ENCODE measurements at places on chromosomes 6 and 20.

DNA sequence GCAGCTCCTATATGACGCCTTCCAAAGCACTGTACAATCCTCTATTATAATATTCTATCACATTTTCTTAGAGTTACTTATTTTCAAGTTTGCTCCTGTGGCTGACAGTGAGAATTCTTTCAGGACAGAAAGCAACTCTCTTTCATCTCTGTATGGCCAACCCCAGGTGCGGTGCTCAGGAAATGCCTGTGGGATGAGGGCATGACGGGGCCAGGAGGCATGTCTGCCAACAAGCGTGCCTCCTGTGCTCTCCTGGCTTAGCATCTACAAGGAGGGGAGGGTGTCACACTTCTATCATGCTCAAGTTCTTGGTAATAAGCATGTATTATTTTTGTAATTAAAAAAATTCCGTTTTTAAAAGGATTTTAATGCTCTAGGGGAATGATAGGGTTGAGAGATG, 11.4 kb downstream of the MRPL14 start:
- DNase-seq: no peak

DNA sequence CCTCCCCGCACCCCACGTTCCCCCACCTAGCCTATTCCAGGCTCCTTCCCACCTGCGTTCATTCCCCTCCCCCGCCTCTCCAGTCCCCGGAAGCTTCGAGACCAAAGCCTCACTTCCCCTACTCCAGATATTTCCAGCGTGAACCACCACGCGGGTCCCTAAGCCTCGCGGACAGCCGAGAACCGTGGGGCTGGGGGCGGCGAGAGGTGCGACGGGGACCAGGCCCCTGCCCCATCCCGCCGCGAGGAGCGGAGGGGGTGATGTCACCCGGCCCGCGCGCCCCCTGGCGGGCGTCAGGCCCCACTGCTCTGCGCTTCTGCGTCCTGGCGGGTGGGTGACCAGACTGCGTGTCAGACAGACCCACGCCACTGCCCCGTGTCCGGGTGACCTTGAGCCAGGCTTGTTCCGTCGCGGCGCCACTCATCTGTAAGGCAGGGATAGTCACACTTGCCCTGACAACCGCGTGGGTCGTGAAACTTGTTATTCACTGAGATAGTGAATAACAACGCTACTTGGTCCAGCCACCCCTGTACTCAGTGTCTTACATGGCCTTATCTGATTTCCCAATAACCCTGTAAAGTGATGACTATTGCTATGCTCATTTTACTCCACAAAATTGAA, 9.0 kb upstream of the HSP90AB1 start:
- DNase-seq: peak; percentile 71

- no peak for DNase-seq
Measured at GRCh38 chr6:72955666-72956065, 269.6 kb downstream of the KHDC1L start.

GRCh38 chr6:128347123-128347522, 173.3 kb downstream of the PTPRK start:
- DNase-seq: no peak

GRCh38 chr6:33312361-33313104, 1.3 kb downstream of the TAPBP start:
- peak; percentile 94 for DNase-seq

DNA sequence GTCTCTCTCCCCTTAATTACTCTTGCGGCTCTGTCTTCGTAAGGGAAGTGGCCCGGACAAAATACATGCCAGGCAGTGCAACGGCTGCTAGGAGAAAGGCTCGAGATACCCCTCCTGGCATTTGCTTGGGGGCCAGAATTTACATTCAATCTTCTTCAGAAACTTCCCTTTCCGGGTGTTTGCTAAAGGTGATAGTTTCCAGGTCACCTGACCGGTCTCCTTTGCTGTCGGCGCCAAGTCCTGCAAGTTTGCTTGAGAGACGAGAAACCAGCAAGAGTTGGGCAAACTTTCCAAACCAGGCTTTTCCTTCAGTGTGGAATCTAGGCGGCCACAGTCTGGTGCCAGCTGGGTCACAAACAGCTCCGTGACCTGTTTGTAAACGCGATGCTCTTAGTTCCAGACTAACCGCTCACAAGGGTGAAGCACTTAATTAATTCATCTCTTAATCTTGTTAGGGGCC, 563 bp upstream of the SRSF3 start:
- DNase-seq: peak; percentile 8

DNA sequence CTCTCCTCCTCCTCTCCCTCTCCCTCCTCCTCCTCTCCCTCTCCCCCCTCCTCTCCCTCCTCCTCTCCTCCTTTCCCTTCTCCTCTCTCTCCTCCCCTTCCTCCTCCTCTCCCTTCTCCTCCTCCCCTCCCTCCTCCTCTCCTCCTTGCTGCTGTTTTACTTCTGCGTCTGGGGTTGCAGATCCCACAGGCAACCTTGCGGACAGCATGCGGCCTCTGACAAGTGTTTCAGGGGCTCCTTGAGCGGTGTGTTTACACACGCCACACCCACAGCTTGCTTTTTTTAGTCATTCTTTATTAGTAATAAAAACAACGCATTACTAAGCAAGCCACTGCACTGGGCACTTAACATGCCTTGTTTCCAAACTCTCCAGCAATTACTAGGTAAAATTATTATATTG, 81.9 kb downstream of the TFAP2C start:
- no peak for DNase-seq

DNA sequence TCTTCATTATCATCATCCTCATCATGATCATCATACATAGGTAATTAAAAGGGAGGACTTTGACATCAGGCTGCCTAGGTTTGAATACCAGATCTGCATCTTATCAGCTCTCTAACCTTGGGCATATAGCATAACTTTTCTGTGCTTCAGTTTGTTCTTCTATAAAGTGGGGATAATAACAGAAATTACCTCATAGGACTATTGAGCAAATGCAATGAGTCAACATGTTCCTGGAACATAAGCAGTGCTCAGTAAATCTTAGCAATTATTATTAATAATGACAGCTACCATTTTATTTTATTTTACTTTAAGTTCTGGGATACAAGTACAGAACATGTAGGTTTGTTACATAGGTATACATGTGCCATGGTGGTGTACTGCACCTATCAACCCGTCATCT, 7.2 kb downstream of the C20orf202 start:
- DNase-seq: no peak

- DNase-seq: no peak
Measured at GRCh38 chr6:69624944-69625343, 171.9 kb downstream of the LMBRD1 start.

DNA sequence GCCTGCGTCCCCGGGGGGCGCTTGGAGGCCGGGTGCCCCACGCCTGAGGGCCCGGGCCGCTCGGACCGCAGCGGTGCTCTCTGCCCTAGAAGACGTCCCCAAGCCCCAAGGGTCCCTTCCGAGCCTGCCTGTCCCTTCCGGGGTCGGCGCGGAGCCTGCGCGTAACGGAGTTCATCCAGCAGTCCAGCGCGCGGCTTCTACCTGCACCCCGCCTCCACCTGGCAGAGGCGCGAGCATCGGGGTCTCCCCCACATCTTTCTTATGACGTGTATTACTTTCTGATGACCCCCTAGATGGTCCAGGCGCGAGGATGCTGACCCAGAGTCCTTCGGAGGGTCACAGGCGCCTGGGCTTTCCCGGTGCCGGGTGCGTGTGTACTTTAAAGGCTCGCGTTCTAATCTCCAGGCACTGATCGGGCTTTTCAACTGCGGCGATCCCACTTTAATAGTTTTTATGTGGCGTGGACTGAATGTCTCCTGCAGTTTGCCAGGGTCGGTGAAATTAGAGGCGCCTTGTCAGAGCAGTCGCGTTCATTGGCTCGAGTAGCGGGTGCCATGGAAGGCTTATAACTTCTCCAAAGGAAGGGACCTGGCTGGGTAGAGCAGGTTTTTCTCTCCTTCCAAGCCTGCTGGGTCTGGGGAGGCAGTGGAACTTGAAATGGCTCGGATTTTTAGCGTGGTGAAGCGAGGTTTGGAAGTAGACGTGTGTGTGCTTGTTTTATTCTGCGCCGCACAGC, 912 bp downstream of the EYA4 start:
- DNase-seq: no peak

GRCh38 chr6:142218446-142218845, 71.4 kb downstream of the VTA1 start:
- no peak for DNase-seq

GRCh38 chr6:164660781-164661180, 648.6 kb downstream of the C6orf118 start:
- DNase-seq: no peak

- DNase-seq: no peak
Measured at GRCh38 chr20:59176812-59177211, 13.2 kb downstream of the ZNF831 start.

- DNase-seq: no peak
Measured at GRCh38 chr6:37550191-37550831, 50.6 kb upstream of the CCDC167 start.

DNA sequence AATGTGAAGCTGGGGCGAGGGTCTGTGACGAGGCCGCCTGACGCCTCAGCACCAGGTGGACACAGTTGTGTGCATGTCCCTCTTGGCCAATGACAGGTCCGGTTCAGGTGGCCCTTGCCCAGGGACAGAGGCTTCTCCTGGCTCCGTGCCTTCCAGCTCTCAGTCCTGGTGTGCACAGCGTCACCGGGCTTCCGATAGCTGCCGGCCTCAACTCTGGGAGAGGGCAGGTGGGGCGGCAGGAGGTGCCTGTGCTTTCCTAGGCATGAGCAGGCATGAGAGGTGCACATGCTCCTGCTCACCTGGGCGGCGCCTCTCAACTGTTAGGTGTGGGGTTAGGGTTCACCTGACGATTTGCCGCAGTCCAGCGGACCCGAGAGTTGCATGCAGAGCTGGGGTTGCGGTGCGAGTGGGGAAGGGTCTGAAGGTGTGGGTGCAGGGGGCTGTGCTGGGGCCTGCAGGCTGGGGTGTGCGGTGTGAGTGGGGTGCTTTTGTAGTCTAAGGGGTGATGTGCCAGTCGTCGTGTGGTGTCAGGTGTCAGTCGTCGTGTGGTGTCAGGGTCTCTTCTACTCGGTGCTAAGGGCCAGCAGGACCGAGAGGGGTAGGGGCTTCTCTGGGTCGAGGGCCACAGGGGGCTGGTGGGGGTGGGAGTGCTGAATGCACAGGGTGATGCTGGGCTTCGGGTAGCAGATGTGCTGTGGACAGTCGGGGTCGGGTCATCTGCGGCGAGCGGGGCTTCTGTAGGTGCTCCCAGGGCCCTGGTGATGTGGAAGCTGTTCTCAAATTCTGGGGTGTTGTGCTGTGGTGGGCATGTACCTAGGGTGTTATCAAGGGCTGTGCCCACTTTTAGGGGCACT, 3.8 kb upstream of the SOX18 start:
- DNase-seq: no peak

GRCh38 chr6:7180751-7181150, 73.0 kb downstream of the RREB1 start:
- DNase-seq: no peak

GRCh38 chr6:111606620-111607115, 990 bp upstream of the TRAF3IP2 start:
- peak; percentile 54 for DNase-seq

DNA sequence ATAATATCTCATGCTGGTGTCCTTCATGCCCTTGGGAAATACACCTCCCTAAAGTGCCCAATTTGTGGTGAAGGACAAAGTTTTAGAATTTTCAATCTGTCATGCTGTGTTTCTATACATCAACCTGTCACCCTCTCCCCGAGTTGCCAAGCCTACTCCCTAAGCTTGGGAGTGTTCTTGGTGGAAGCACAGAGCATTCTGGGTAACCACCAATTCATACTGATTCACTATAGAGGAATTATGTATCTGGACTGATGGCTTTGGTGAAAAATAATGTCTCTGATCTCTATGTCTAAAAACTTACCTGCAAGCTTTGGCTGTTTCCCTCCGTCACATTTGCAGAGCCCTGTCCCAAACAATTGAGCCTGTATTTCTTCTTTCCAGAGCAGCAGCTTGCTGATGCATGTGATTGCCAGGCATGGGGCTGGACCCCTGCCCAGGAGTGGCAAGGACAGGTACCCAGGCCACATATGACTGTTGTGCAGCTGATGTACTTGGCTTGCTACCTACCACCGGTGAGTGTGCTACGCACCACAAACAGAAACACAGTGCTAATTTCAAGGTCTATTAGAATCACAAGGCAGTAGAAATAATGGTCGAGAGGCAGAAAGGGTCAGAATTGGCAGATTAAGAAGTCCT, 202.8 kb upstream of the CITED2 start:
- DNase-seq: no peak

DNA sequence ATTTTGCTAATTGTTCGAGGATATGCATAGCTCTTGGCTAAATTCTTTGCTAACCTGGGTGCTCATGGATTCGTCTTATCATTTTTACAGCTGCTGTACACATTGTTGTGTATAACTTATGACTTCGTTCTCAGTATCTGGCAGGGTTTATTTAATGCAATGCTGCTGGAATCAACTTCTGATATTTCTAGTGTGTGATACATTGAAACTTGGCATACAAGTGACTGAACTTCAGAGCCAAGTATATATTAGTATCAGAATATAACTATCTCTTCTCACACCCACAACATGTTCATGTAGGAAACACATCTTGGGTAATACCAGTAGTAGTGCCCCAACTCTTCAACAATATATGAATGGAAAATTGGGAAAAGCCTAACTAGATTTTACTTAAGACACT, 764.2 kb downstream of the TENT5A start:
- no peak for DNase-seq

DNA sequence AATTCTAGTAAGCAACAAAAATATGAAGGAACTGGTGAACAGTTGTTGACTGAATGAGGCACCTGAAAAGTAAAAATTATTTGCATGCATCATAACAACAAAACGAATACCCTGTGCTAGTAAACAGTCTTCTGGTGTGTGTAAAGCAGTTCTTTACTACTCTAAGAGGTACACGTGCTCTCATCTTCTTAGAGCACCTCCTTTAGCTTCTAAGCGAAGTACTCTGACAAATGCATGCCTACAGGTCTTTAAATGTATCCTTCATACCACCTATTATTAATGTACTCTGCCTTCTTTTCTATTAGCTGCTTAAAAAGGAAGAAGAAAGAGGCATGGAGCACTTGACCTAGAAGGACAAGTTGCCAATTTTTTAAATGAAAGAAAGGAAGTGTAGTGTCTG, 32.2 kb upstream of the MYB start:
- DNase-seq: no peak

DNA sequence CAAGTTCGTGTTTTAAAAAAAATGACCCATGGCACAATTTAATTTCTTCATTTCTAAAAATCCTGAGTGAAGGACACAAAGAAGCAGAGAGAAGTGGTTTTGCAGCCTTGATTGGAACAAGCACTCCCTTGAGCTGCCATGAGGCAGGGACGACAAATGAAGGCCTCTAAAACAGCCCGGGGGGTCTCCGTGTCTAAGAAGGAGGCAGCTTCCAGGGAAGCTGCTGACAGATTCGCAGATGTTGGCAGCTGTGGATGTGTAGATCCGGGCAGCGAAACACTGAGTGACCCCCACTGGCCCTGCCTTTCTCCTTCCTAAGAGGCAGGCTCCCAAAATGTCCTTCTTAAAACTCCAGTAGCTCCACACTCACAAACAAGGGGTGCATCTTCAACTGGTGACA, 9.6 kb upstream of the LBP start:
- no peak for DNase-seq

DNA sequence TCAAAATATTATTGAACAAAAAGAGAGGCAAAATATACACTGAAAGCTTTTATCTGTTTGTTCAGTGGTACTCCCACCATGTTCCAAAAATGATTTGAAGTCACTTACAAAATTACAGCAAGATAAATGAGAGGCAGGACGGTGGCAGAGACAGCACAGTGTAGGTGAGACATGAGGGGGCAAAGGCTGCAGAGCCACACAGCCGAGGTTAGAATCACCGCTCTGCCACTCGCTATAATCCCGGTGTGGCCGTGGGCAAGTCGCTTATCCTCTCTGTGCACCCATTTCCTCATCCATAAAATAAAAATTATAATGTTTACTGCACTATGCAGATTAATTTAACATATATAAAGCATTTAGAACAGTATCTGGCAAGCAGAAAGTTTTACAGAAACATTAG, 140.1 kb upstream of the BEND6 start:
- no peak for DNase-seq

Measured in T-helper 2 cell (primary cell).